ENCODE measurements at places on chromosomes 13 and 19.

- DNase-seq = no peak
Observed at GRCh38 chr19:12899891-12900518, 9.0 kb downstream of the GCDH start.

DNA sequence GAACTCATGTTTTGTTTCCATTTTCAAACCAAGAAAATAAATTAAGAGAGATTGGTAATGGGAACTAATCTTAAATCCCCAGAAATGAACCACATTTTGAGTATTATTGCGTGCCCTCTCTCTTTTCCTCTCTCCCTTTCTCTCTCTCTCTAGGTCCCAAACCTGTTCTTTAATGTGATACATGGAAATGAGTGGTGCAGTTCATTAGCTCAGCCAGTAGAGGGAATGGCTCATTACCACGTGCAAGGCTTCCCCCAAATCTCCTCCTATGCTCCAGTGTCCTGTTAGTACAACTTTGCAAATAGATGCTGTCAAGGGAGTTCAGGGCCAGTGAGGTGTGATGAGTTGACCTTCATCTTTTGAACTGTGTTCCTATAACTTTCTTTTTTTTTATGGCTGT is 178.4 kb downstream of the FGF9 start:
- DNase-seq = no peak

- no peak for DNase-seq
Observed at GRCh38 chr19:7505288-7505681, 10.6 kb upstream of the ZNF358 start.

DNA sequence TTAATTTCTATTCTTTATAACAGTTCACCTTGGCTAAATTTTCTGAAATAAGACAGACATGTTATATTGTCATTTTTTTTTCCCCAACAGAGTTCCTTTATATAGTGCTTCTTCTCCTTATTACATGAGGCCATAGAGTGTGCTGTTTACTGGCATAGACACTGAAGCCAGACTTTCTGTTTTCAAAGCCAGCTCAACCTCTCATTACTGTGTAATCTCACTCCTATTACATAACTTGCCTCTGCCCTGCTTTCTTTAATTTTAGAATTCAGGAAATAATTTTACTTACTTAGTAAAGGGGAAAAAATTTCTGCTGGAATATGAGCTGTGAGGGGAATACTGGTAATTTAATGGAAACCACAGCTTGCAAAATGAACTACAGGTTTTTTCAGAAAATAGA is 1380.4 kb downstream of the SLITRK1 start:
- no peak for DNase-seq

DNA sequence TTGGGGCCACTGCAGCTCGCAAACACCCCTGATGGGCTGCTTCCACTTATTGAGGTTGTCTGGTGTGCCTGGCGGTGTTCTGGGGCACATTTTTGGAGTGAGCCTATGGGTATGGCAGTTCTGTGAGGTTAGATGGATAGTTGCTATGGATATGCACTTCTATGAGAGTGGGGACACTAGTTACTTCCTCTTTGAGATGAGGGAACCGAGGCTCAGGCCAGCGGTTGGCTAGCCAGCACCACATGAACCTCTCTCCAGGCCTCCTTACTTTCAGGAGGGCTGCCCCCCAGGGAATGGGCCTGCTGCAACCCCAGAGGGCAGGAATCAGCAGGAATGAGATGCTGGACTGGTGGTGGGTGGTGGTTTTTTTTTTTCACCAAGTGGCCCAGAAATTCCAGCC is 13.5 kb upstream of the PRR19 start:
- no peak for DNase-seq

- DNase-seq = no peak
Observed at GRCh38 chr13:94481941-94482340, 2.5 kb upstream of the DCT start.

DNA sequence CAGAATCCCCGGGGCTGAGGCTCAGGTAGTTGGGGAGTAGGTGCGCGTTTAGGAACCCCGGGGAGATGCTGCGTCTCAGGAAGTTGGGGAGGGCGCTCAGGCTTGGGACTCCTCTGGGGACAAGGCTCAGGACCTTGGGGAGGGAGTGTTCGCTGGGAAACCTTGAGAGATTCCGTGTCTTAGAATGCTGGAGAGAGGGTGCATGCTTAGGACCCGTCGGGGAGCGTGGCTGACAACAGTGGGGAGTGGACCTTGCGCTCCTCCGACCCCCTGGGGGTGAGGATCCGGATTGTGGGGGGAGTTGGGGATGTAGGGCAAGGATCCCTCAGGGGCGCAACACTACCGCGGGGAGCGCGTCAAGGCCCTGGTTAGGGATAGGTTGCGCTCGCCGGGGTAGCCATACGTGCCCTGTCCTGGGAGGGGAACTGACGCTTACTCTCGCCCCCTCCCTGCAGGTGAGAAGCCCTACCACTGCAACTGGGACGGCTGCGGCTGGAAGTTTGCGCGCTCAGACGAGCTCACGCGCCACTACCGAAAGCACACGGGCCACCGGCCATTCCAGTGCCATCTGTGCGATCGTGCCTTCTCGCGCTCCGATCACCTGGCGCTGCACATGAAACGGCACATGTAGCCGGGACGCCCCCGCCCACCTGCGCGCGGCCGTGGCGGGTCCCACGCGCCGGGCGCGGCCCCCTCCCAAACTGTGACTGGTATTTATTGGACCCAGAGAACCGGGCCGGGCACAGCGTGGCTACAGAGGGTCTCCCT is 2.0 kb downstream of the KLF2 start:
- no peak for DNase-seq
